ENCODE measurements at places on chromosomes 2 and 18.

DNA sequence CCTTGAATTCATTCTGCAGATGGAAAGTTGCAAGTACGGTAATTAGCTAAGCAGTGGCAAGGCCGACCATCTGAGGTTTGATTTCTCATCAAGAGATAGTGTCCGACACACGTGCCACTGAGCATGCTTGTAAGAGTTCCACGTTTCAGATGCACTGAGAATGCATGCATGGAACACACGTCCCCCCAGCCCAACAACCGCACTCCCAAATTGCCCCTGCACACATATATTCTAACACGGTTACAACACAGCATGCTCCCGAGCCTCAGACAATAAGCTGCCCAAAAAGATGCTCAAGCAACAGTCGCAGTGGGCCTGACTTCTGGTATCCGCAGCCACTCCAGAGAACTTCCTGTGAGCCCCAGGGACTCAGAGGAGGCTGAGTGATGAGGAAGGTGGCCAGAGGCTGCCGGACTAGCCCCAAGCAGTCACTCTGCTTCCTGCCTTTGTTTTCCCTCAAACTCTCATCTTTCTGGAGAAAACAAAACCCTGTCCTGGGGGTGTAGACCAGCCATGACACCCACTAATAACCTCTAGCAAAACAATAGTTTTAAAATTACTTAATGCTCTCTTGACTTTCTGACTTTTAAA is 204.0 kb downstream of the TGIF1 start:
- DNase-seq = peak; percentile 77

GRCh38 chr18:63909870-63910269 is 2.1 kb downstream of the SERPINB10 start:
- DNase-seq = no peak

DNA sequence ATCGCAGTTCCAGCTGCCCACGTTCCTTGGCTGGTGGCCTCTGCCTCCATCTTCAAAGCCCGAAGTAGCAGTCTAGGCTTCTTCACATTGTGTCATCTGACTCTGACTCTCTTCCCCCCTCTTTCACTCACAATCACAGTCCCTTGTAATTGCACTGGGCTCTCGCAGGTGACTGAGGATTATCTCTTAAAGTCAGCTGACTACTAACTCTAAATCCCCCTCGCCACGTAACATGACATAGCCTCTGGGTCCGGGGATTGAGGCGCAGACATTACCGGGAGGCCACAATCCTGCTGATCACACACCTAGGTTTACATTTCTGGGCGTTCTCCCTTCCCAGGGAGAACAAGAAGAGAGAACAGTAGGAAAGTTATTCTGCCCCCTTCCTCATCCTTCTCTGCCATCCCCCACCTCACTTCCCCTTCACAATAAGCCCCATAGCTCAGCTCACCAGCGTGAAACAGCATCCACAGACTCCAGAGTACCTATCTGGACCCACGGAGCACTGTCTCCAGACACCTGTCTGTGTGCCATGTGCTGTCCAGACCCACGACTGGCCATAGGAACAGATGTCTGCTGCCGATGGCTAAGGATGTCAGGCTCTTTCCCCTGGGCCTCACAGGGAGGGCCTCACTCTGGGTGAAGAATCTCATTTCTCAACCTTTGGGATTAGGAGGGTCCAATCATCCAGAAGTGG is 64.3 kb upstream of the FZD7 start:
- no peak for DNase-seq

DNA sequence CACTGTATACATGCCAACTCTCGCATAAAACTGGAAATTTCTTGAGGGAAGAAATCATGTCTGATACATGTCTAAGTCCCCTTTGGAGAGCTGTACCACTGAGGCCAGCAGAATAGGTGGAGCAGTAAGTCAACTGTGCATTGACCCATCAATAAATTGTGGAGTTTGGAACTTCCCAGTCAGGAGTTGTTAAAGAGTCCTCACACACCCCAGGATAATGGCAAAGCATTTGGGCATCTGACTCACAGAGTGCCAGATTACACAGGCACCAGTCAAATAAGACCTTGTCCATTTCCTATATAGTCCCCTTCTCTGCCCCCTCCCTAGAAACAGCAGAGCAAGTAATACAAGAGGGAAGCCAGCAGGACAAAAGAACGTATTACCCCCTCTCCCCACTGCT is 10.4 kb downstream of the VSNL1 start:
- no peak for DNase-seq

DNA sequence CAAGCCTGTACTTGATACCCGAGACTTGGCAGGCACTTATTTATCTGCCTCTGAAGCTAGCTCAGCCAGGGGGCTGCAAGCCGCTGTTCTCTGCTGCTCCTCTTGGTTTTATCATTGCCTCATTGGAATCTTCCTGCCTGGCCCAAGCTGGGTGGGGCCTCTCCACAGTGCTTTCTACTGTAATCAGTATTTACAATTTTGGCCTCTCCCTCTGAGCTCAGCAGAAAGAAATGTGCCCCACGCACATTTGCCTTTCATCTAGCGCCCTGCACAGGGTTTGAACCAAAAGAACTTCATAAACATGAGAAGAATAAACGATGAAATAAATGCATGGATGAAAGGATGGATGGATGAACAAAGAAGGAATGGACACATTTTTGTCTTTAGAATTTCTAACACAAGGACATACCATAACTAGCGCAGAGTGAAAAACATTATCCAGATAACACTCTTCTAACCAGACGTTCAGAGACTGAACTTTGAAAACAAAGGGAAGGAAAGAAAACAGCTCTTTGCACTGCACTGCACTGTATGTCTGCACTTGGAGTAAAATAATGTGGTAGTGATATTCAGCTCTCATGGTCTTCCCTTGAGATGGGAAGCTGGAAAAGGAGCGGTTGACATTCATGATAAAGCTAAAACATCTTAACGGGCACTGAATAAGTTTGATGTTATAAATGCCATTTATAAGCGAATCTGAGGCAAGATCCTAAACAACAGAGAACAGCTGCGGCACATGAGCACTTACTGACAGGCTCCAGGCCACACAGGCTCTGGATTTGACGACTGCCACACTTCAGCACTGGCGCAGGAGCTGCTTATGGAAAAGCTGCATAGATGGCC is 86.8 kb upstream of the SP3 start:
- peak; percentile 97 for DNase-seq

- DNase-seq = no peak
Measured at GRCh38 chr2:237931205-237931721, 35.6 kb upstream of the UBE2F start.

DNA sequence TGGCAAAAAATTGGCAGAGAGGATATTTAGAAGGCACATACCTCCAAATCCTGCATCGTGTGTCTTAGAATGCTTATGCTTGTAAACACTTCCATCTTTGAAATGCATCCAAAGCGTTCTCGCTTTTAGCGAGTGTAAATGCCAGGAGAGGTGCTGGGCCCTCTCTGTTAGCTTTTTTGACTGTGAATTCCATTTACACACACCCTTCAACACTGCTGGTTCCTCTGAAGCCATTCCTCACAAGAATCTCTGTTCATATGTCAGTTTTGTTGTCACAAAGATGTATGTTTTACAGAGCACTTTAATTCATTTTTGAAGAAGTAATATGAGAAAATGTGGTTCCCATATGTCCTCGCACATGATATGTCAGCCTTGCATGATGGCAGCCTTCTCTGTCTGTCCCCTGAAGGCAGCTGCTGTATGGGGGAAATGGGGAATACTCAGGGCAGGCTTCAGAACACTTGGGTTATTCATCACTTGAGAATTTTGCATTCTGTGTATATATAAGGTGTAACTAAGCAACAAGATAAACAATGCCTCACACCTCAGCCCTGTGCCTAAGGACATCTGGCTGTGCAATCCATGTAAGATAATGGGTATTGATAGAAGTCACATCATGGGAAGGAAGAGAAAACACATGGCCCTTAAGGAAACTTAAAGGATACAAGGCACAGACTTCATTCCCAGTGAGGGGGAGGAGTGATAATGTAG is 52.3 kb downstream of the RAB27B start:
- DNase-seq = peak; percentile 3

- DNase-seq = no peak
Measured at GRCh38 chr2:129803032-129803431, 176.4 kb upstream of the RAB6C start.

DNA sequence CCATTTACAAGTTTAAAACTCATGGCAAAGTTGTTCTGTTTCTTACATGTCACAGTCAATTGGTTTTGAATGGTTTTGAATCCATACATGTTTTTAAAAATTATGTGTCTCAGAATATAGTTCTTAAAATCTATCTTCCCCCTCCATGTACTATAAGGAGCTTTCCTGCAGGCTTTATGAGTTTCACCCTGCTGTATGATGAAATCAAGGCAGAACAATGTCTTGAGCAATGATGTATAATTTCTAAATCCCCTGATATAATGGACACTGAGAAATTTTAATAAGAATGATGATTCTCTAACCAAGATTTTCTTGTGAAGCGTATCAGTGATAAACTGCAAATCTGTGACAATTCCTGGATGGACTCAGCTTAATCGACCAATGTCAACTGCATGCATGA is 10.6 kb upstream of the ZNF516 start:
- no peak for DNase-seq

GRCh38 chr2:238502088-238502810 is 75.5 kb downstream of the ASB1 start:
- no peak for DNase-seq

- DNase-seq = peak; percentile 45
Measured at GRCh38 chr2:69298261-69298660, 88.8 kb downstream of the GFPT1 start.

DNA sequence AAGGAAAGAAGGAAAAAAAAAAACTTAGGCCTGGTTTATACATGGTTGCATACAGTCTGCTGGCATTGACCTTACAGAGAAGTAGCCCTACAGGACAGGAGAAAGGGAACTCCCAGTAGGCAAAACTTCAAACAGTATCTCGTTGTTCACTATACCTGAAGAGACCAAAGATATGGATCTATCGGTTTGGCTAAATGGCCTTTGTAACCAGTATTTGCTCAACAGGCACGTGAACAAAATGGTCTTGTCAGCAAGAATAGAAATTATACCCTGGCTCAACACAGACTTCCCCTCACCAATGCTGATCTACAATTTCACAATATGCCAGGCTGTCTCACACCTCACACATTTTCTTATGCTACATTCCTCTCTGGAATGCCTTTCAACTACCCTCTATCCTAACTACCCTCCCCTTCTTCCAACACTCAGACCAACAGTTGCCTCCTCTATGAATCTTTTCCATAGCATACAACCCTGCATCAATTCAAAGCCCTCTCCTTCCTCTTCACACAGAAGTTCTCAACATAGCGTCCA is 13.7 kb downstream of the HYCC2 start:
- DNase-seq = no peak

DNA sequence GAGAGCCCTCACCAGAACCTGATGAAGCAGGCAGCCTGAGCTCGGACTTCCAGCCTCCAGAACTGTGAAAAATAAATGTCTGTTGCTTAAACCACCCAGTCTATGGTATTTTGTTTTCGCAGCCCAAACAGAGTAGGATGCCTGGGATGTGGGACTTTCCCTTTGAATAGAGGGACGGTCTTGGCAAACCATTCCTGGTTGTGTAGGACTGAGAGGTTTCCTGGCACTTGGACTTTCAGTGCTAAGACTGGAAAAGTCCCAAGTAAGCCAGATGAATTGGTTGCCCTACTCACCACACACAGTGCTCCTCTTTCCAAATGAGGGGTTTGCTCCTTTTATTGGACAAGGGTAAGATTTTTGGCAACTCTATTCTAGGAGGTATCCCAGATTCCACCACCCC is 46.8 kb upstream of the ACMSD start:
- no peak for DNase-seq

DNA sequence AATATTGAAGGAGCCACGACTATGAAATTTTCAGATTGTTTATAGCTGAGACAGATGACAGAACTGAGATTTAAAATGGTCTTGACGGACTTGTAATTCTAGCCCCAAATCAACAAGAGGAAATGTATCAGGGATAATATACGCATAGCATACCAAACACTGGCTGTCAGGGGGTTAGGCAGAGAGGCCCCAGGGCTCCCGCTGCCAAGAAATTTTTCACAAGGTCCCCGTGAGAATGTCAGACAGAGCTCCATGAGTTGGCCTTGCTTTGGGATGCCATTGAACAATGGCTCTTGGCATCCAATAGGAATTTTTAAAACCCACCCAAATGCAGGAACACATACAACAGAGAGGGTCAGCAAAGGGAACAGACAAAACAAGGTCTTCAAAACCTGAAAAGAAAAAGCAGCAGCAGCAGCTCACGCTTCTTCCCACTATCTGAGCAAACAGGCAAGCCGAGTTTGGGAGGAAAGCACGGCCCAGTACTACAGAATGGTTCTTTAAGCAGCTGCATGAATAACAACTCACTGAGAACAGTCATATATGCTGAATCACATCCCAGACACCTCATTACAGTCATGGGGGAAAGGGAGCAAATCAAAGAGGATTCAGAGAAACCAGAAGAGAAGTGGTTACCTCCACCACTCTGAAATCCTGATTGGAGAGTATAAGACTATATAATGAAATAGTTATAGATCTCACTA is 445.6 kb downstream of the RND3 start:
- DNase-seq = no peak

GRCh38 chr2:176242276-176242675 is 27.0 kb upstream of the MTX2 start:
- DNase-seq = no peak

DNA sequence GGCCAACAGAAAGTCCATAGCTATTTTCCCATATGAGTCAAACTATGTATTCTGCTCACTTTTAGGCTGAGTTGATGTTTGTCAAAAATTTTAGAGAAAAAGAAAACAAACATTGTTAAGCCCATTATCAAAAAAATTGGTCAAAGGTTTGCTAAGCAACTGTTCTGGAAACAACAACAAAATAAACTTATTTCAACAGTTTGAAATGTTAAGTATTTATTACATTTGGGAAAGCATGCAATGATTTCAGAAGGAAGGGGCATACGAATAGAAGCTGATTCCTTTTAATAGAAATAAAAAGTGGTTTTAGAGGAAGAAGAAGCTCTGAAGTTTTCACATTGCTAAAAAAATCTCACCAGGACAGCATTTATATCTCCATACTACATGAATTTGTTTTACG is 1837.5 kb upstream of the CELF4 start:
- no peak for DNase-seq

DNA sequence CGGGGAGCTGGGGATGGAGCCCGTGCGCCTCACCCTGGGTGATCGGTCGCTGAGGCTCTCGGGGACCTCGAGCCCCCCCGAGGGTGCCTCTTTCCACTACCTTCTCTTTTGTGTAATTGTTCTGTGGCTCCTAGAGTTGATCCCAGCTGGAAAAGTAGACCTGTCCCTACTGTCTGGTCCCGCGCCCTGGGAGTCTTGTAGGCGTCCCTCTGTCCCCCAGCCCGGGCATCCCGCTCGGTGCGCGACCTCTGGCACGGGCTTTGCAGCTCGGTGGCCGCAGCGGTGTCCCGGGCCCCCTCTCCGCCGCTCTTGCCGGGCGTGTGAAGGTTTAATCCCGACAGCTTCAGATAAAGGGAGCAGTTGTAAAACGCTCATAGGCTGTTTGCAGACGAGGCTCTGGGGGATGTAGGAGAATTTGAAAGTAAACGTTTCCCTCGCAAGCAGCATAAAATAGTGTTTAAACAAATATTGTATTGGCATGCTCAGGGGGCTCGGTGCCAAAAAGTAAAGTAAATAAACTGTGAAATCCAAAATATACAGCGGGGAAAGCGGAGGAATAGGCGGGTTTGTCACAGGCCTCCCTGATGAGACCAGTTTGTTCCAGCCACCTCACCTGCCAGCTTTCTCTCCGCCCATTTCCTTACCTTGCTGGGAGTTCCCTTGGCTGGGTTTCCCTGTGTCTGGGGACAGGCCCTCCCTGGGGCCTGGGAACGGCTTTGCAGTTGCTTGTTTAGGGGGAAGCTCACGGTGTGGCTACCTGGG is 1.9 kb downstream of the GLI2 start:
- peak; percentile 39 for DNase-seq
